ENCODE measurements at places on chromosomes 6 and 20.
A peak's percentile ranks its signal among the peaks of the same experiment; 100 is the strongest.

DNA sequence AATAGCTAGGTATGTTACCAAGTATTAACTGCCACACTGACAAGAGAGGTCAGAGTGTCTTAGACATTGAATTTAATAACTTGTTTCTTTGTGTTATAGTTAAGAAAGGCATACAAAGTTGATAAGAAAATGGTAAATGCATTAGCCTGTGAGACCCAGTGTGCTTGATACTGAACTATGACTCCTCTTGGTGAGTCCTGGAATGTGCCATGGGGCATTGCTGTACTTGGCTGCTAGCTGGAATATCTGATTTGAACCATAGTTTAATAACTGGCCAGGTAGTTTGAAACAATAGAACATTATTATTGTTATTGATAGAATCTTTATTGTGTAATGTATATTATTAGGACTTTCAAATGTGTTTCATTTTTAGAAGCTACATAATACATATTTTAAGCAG lies 70.0 kb downstream of the ZFAND3 start:
- no peak for DNase-seq

- peak; percentile 28 for DNase-seq
Observed at GRCh38 chr6:16413399-16413798, 175.0 kb downstream of the GMPR start.

DNA sequence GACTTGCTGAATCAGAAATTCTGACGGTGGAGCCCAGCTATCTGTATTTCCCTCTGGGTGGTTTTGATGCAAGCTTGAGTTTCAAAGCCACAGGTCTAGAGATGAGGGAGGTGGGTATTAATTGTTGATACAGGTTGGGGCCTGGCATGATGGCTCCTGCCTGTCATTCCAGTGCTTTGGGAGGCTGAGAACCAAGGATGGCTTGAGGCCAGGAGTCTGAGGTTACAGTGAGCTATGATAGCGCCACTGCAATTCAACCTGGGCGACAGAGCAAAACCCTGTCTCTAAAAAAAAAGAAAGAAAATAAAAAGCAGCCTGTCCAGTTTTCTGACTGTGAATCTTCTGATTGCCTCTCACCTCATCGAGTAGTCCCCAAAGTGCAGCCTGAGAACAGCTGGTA lies 184.8 kb upstream of the SASH1 start:
- DNase-seq: no peak

- DNase-seq: no peak
Observed at GRCh38 chr20:49320460-49320859, 42.6 kb upstream of the ZNFX1 start.

DNA sequence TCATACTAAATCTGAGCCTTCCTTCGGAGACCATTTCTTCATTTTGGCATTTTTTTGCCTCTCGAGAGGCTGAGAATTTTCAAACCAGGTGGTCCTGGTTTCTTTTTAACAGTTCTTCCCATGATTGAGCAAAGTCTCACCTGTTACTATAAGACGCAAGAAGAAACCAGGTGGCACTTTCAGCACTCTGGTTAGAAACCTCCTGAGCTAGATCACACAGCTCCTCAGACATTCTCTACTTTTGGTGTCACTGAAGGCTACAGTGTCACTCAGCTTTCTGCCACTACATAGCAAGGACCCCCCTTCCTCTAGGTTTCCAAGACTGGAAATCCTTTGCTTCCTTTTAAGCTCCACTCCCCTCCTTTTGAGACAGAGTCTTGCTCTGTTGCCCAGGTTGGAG lies 7.3 kb downstream of the IFNGR1 start:
- DNase-seq: no peak

DNA sequence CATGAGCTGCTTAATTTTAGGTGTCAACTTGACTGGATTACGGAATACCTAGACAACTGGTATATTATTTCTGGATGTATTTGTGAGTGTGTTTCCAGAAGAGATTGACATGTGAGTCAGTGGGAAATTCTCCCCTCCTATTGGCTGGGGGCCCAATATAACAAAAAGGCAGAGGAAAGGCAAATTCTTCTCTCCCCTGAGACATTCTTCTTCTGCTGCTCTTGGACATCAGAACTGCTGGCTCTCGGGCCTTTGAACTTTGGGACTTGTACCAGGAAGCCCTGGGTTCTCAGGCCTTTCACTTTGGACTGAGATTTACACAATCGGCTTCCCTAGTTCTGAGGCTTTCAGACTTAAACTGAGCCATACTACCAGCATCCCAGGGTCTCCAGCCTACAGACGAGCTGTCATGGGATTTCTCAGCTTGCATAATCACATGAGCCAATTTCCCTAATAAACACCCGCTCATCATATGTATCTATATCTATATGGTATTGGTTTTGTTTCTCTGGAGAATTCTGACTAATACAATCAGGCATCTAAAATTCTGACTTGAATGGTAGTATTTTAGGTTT lies 7.6 kb upstream of the BTN3A3 start:
- DNase-seq: no peak

DNA sequence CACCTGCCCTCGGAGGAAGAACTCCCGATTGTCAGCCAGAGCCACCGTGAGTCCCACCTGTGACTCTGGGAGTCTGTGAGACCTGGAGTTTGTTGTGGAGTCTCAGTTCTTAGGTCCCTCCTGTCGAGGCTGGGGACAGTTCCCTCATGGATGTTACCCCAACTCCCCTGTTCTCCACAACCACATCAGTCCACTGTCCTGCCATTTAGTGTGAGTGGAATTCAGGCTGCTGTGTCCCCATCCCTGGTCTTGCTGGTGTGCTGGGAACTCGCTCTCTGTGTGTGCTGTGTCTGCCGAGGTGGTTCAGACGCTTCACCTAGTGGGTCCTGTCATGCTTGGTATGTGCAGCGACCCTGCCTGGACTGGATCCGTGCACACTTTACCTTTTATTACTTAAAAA lies 163.2 kb downstream of the DTNBP1 start:
- DNase-seq: no peak

DNA sequence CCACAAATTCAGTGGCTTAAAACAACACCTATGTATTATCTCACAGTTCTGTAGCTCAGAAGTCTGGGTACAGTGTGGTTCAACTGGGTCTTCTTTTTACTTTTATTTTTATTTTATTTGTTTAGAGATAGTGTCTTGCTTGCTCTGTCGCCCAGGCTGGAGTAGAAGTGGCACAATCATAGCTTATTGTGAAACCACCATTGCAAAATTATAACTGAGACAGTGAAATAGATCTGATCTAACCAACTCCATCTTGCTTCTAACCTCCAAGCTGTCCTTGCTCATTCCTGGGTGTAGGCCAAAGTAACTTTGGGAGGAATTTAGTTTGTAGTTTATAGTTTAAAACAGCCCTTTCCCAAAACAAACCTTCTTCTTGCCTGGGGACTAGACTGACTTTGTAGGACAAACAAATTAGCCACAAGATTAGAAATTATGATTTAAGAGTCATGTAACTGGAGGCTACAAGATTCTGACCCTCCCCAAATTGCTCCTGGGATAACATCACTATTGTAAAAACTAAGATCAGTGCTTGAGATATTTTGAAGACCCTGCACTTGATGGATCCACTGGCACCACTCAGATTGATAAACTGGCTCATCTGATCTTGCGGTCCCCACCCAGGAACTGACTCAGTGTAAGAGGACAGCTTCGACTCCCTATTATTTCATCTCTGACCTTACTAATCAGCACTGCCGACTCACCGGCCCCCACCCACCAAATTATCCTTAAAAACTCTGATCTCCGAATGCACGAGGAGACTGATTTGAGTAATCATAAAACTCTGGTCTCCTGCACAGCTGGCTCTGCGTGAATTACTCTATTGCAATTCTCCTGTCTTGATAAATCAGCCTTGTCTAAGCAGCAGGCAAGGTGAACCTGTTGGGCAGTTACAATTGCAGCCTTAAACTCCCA lies 193.4 kb upstream of the CDYL start:
- no peak for DNase-seq

- no peak for DNase-seq
Observed at GRCh38 chr20:36218380-36219064, 17.8 kb upstream of the AAR2 start.

GRCh38 chr6:219641-220198 lies 72.6 kb upstream of the DUSP22 start:
- no peak for DNase-seq

GRCh38 chr20:33022289-33022688 lies 9.2 kb upstream of the BPIFB6 start:
- no peak for DNase-seq

DNA sequence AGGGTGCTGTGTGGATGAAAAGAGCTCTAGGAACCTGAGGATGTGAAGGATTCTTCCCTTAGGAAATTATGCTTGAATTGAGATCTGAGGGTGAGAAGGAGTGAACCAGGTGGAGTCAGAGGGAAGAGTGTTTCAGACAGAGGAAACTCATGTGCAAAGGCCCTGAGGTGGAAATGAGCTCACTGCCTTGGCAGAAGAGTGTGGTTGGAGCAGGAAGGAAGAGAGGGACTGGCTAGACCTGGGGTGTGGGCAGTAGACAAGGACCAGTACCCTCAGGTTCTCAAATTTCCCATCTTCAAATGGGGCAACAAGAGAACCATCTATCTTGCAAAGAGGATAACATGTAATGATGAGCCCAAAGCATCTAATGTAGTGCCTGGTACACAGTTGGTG lies 24.0 kb upstream of the GTSF1L start:
- no peak for DNase-seq

- DNase-seq: peak; percentile 12
Observed at GRCh38 chr6:151014404-151015100, 149.1 kb downstream of the MTHFD1L start.

GRCh38 chr20:23115822-23116221 lies 29.7 kb upstream of the CD93 start:
- no peak for DNase-seq

DNA sequence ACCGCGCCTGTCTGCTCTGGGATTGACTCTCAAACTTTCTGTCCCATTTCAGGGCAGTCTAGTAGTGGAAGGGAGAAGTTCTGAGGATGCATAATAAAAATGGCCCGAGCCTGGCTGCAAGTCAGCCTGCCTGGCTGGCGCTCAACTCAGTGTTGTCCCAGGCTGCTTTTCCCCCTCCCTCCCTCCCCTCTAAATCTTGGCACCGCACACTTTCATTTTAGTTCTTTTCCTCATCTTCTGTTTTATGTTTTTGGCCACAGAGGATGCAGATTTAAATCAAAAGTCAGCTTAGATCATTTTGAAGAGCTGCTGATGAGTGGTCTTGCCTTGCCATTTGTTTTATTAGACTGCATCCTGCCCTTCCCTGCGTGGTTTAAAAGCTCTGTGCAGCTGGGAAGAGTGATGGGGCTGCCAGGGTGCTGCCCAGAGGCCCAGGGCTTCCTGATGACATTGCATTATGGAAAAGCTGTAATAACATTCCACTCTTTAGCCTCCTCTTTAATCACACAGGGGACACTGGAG lies 6.5 kb upstream of the UQCC2 start:
- DNase-seq: no peak

DNA sequence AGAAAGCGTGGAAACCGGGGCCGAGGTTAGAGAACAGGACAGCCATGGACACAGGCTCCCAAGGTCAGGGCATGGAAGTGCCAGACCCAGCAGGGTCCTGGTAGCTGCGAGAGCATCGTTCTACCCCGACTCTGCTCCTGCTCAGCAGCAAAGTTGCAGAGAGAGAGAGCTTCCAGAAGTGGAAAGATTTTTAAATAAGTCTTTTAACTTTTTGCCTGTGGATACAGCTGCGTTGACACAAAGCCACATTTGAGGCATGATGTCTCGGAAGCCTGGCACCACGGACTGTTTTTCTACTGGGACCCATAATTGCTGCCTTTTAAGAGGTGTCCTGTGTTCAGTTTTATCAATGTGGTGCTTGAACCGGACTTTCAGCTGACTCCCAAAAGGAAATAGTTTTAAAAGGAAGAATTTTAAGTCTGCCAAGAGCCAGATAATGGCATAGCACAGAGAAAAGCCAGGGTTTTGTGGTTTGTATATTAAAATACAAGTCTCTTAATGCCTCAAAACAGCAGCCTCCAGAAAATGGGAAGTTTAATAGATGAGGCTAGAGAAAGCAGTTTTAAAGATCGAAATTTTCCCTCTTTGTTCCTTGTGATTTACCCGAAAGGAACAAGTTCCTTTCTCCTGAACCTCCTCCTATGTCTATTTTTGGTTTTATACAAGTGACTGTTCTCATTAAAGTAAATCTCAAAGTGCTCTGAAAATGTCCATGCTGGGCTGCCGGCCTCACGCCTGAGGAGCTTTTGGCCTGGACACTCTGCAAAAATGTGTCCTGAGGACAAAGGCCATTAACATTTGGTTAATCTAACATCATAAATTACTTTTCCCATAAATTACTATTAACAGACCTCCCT lies 91.5 kb downstream of the RIN2 start:
- no peak for DNase-seq

- DNase-seq: peak; percentile 41
Observed at GRCh38 chr6:170212051-170212756, 78.7 kb downstream of the DLL1 start.

GRCh38 chr20:49340161-49340966 lies 62.5 kb upstream of the ZNFX1 start:
- no peak for DNase-seq

- no peak for DNase-seq
Observed at GRCh38 chr6:22910370-22910769, 341.0 kb downstream of the HDGFL1 start.

- no peak for DNase-seq
Observed at GRCh38 chr20:50715694-50716093, 15.7 kb upstream of the PARD6B start.

DNA sequence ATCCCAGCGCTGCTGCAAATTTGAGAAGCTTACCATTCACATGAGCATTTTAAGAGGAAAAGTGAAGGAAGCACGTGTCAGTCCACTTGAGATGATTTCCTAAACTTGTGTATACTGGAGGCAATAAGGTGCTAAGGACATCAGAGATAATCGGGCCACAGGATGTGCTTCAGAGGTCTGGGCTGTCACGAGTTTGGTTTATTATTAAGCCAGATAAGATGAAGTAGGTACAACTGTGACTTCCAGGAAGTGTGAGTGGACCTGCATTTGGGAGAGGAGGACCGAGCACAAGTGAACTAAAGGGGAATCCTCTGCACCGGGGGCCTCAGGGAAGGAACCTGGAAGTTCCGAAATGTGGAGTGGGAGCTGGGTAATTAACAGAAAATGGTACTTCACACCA lies 1.4 kb downstream of the SAMD5 start:
- no peak for DNase-seq

DNA sequence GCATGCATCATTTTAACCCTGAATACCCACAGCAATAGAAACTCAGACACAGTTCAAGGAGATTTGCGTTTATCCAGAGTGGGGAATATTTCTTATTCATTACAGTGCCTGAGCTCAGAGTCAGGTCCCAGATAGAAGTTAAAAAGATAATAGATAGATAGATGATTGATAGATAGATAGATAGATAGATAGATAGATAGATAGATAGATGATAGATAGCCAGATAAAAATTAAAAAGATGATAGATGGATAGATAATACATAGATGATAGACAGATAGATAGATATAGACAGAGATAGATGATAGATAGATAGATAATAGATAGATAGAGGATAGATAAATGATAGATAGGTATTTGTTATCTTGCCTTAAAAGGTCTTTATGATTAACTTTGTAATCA lies 184.7 kb downstream of the MYLK4 start:
- no peak for DNase-seq

DNA sequence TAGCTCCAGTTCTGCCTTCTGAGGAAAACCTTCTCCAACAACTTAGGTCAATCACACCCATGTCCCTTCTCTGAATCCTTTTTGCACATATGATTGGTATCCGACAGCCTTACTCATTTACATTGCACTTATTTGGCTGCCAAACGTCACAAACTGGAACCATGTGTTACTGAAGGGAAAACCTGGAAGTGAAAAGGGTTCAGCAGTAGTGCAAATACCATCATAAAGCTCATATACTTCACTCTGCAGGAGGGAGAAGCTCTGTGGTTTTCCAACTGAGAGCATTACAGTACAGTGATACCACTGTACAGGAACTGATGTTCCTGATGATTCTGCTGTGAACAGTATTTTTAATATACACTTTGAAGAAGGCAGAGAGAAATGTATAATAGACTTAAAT lies 87.8 kb downstream of the SLC16A10 start:
- DNase-seq: no peak

All from CD8-positive, alpha-beta T cell (primary cell).